Lower leg skin (tissue), 4 donors: ENCODE measurements at places on chromosomes 7 and 10.

DNA sequence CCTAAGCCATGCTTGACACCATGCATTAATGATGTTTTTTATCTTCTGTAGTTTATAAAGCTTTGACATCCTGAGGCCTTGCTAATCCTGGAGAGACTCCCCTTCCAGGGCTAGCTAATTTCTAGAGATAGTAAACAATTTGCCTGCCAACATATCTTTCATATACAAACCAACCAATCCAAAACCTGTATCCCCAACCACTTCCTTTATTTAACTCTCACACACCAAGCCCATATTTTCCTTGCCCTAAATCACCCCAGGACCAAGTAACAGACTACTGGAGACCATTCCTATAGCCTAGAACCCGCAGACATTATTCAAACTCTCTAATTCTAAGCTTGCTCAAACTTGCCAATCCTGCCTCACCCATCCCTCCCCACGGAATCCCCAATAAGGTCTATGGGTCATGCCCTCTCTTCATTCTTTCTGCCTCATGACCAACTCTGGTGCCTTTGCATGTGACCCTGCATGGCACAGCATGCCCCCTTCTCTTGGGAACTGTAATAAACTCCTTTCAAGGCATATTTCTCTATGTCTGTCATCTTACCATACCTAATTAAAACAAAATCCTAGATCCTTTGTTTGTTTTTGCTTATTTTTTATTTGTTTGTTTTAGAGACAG, 116.6 kb upstream of the CACUL1 start:
- no peak for DNase-seq

GRCh38 chr7:11830582-11831155, 1.3 kb downstream of the THSD7A start:
- DNase-seq, result no peak

DNA sequence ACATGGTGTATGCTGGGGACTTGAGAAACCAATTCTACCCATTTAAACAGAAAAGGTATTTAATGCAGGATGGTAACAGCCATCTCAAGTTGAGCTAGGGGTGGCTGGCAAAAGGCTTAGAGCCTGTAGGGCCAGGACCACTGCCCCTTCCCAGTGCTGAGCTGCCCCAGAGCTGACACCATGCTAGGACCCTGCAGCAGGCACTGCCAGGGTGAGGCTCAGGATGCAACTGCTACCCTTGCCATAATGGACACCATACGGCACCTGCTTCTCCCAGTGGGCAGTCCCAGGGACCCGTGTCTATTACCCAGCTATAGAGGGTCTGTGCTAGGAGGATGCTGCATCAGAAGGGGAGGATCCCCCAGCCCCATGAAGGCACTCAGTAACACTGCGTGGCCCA, 160.7 kb upstream of the ADCY1 start:
- no peak for DNase-seq

DNA sequence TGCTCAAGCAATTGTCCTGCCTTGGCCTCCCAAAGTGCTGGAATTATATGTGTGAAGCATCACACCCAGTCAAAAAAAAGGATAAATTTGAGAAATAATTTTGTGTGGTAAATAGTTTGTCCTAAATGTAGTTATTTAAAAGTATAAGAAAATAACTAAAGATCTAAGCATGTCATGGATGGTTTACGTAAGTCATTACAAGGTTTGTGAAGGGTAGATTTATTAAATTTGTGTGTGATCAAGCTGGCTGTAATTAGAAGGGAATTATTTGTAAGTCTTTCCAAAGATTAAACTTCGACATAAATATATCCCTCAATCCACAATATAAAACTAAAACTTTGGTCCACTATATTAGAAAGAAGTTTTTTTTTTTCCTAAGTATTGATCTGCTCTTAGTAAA, 28.6 kb downstream of the ORC5 start:
- no peak for DNase-seq

GRCh38 chr7:135704698-135705097, 23.3 kb downstream of the SLC13A4 start:
- DNase-seq, result no peak

DNA sequence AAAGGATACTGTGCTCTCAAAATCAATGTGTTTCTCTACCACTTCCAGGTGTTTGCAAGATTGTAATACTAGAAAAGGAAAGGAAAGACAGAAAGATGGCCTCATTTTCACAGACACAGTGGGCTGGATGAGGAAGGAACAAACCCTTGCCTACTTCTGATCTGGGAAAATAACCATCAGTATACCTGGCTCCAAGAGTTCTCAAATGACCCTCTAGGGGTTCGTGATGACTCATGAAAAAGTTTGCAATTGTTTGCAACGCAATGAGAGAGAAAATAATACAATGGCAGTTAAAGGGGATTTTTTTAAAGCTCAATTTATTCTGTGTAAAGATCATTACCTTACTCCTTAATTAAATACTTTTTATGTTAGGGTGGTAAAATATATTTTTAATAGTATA, 197.6 kb upstream of the INHBA start:
- DNase-seq, result no peak

GRCh38 chr10:36725581-36726520, 399.5 kb upstream of the ANKRD30A start:
- DNase-seq, result no peak

DNA sequence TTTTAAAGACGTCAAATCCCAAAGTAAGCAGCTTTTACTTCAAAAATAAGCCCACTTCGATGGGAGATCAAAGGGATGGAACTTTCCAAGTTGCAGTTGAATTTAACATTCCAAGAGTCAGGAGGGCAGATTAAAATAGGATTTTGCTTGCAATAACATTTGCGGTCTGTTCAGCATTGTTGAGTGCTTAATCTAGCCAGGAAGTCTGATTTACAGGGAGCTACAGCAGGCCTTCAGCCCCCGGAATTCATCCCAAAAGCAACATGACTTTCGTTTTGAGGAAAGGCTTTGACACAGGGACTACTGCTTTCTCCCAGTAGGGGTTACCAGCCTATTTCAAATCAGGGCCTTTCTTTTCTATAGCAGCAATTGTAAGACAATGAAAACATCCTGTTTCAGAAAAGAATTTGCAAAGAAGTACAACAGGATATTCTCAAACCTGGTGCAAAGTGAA, 279.6 kb upstream of the PITRM1 start:
- no peak for DNase-seq

DNA sequence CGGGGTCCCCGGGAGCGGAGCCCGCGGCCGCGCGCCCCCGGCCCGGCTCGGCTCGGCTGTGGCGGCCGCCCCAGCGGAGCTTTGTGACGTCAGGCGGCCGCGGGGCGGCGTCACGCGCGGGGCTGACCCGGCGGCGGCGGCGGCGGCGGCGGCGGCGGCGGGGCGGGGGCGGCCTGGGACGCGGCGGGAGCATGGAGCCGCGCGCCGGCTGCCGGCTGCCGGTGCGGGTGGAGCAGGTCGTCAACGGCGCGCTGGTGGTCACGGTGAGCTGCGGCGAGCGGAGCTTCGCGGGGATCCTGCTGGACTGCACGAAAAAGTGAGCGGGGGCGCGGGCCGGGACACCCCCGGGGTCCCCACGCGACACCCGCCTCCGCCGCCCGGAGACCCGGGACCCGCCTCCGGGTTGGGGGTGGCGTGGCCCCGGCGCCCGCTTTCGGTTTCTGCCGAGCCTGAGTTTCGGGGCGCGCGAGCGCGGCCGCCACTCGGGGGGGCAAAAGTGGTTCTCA, at the start of gene PWWP2B:
Gene PWWP2B, plus strand, starts transcription at position 165 of the 506 bp plus-strand sequence. Its CDS starts 27 bp downstream, at position 192.
- DNase-seq, result no peak

- no peak for DNase-seq
Observed at GRCh38 chr10:125130916-125131315, 29.4 kb downstream of the CTBP2 start.

GRCh38 chr10:91582153-91582554, 50.7 kb downstream of the PPP1R3C start:
- peak; percentile 49 for DNase-seq

DNA sequence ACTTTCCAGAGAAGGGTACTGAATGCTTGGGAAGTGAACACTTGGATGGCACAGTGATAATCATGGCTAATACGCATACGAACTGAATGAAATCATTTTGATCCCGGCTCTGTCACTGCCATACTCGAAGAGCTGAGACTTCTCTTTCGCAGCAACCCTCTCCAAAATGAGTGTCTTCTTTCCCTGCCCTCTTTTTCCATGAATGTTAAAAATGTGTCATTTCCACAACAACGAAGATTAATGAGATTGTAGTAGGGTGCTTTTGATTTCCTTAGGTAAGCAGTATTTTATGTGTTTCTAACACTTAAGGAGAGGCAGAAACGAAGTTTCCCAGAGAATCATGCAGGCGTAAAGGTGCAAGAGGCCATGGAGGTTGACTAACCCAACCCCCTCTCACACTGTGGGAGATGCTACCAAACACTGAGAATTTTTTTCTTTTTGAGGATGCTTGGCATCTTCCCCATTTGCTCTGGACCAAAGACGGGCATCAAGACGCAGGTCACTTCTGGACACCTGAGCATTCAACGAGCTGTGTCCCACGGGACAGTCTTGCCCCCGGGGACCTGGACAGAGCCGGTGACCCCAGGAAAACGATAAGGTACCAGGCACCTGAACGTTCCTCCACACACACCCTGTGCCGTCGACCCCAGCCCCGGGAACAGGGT, 823 bp downstream of the COPG2 start:
- no peak for DNase-seq

GRCh38 chr7:82472966-82473365, 29.4 kb upstream of the CACNA2D1 start:
- no peak for DNase-seq

- no peak for DNase-seq
Observed at GRCh38 chr7:106848851-106849442, 16.1 kb upstream of the PIK3CG start.

GRCh38 chr7:91397612-91398011, 133.4 kb downstream of the FZD1 start:
- DNase-seq, result no peak

- DNase-seq, result no peak
Observed at GRCh38 chr7:139746652-139747051, 31.1 kb downstream of the HIPK2 start.

DNA sequence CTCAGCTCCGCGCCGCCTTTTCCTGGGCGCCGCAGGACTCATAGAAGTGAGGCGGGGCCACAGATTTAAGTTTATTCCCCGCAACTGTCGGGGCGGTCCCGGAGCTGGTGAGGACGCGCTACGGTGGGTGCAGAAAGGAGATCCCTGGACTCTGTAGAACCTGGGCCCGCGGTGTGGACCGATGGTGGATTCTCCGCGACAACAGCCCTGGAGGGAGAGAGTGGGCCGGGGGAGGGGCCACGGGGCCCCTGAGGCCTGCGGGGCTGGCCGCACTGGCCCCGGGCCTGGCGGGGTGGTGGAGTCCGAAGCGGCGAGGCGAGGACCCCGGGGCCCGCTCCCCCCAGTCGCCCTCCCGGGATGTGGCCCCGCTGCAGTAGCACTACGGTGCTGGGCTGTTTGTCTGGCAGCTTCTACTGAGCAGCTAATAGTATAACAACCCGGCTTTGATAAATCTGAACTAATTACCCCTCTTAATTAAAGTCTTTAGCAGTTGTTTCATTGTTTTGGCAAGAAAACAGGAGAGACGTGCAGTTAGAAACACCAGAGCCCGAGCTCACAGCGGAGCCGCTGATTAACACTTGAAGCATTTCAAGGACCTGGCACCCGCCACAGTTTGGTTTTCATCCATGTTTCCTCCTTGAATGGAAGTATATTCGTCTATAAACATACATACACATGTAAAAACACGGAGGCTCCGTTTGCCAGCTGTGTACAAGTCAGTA, 4.2 kb downstream of the FEZF1 start:
- DNase-seq, result no peak

GRCh38 chr7:45219801-45220435, 62.3 kb downstream of the RAMP3 start:
- DNase-seq, result peak; percentile 58

- DNase-seq, result no peak
Observed at GRCh38 chr7:40077849-40078248, 56.6 kb downstream of the MPLKIP start.

- DNase-seq, result no peak
Observed at GRCh38 chr7:6198689-6199595, 73.5 kb downstream of the CYTH3 start.

- no peak for DNase-seq
Observed at GRCh38 chr7:1585142-1585981, 15.5 kb upstream of the PSMG3 start.

- DNase-seq, result no peak
Observed at GRCh38 chr7:39353615-39354376, 212.4 kb upstream of the YAE1 start.

DNA sequence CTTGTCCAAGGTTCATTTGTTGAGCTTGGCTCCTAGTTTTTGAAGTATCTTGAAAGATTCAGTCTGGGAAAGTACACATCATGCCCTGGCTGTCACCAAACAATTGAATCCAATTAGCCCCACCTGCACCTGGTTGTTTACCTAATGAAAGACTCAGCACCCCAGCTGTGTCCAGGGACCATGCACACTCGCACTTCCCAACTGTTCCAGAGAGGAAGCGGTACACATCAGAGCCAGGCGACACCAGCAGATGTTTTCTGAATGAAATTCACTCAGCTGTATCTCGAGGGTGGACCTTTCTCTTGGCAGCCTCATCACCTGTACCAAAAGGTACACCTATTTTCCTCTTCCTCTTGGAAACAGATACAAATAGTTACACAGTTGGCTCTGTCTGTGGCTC, 216.4 kb upstream of the LRGUK start:
- DNase-seq, result no peak

DNA sequence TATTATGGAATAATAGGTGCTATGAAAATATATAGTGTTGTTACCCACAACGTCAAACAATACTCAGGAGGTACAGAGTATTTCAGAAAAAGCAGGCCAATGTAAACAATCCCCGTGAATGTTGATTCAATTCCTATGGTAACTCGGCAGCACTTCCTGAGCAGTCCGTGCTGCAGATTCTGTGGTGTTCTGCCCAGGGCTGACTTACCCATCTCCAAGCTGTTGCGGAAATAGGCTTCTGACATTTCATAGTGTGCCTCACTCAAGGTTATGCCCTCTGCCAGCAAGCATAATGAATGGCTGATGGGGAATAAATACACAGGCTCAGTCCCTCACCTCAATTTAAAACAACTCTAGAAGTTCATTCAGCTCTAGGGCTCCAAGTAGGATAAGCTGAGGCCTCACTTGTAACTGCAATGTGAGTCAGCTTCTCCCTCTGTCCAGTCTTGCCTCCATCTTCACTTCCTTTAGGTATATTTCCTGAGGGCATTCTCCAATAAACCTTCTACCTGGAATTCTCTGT, 177.6 kb downstream of the GNAI1 start:
- DNase-seq, result no peak

- peak; percentile 50 for DNase-seq
Observed at GRCh38 chr10:95864906-95865813, 42.6 kb upstream of the CC2D2B start.

- DNase-seq, result no peak
Observed at GRCh38 chr7:22402250-22402649, 45.3 kb upstream of the RAPGEF5 start.

GRCh38 chr10:121845044-121845784, 82.6 kb downstream of the ATE1 start:
- DNase-seq, result no peak
